Astrocyte of the hippocampus (primary cell): ENCODE measurements at places on chromosomes 13 and 19.
A peak's percentile ranks its signal among the peaks of the same experiment; 100 is the strongest.

GRCh38 chr19:1465191-1466016 lies 13.6 kb downstream of the C19orf25 start:
- DNase-seq, result no peak

DNA sequence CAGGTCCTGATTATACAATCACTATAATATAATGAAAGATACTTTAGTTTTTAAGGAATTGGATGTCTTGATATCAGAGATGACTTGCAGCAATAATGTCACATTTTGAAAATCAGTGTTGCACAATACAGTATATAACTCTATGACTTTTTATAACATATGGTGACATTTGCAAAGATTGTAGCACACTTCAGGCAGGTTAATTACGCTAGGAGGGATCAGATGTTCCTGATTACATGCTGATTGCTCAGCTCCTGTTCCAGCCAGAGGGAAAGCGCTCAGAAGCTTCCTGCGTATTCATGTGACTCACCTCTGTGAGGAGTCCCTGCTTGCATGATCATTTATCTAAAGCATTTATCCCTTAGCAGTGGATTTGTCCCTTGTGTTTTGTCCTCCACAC lies 265.6 kb downstream of the GPC5 start:
- DNase-seq, result no peak

DNA sequence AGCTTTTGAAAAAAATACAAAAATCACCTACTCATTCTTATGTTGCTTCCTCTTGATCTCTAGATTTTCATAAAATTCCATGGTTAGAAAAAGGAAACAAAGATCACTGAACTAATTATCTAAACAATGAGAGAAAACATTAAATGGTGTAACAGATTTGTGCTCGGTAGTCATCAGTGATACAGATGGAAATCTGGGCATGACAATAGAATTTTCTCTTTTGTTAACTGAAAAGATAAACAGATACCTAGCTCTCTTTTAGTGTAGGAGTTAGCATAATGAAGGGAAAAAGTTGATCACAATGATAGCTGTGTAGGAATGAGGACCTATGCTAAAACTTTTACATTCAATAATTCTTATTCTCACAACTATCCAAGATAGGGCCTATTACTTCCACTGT lies 103.7 kb downstream of the TBC1D4 start:
- no peak for DNase-seq

DNA sequence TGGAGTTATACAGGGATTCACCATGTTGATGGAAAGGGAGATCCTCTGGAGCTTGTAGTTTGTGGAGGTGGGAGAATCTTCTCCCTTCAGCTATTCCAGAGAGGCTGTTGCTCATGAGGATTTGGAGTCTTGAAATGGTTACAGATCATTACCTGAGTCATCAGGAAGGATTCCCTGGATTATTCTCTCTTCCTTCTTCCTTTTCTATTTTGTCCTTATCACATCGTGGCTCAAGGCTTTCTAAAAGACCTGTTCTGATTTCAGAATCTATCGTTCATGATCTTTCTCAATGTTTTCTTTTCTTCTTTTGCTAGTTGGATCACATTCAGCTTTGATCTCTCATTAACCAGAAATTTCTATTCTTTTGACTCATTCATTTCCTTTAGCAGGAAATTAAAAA lies 196.0 kb downstream of the KLF5 start:
- DNase-seq, result no peak

- DNase-seq, result no peak
These were observed 209.3 kb downstream of the LACC1 start for GRCh38 chr13:44088991-44089413.

DNA sequence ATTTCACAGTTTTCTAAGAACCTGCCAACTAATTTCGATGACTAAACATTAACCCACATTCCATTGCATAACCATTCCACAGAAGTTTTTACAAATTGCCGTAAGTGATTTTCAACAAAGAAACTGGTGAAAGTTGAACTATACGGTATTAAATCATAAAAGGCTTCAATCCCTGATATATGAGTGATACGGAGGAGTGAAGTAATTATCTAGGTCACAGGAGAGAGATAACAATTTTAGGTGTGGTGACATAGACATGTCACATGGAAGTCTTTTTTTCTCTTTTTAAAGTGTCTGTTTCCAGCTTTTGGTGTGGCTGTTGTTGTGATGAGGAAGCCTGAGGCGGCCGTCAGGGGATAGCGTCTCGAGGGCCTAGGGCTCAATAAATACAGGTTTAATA lies 29.4 kb downstream of the TBC1D4 start:
- DNase-seq, result peak; percentile 15

GRCh38 chr19:4066176-4066606 lies 508 bp downstream of the ZBTB7A start:
- no peak for DNase-seq
